ENCODE measurements at places on chromosomes 13 and 19.

DNA sequence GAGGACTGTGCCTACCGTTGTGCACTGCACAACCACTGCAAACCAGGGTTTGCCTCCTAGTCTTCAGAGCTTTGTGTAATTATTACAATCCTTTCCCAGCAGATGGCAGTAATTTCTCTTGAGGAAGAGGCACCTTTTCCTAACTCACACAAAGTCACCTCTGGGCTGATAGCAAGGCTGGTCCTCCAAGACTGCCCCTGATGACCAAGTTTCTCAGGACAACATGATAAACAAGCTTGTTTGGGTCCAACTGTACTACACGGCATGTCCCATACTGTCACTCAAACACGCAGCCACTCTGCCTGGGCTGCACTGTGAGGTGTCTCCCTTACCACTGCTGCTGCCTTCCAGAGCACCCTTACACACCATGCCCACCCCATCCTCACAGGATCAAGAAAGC, 39.3 kb downstream of the RFXAP start:
- peak; percentile 74 for DNase-seq

DNA sequence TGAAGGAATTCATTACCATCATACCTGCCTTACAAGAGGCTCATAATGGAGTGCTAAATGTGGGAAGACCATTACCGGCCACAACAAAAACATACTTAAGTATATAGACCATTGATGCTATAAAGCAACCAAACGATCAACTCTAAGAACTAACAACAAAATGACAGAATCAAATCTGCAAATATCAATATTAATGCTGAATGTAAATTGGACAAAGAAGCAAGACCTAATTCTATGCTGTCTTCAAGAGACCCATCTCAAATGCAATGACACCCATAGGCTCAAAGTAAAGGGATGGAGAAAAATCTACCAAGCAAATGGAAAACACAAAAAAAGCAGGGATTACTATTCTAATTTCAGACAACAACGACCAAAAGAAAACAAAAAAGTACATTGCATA, 52.3 kb upstream of the GPC6 start:
- no peak for DNase-seq

DNA sequence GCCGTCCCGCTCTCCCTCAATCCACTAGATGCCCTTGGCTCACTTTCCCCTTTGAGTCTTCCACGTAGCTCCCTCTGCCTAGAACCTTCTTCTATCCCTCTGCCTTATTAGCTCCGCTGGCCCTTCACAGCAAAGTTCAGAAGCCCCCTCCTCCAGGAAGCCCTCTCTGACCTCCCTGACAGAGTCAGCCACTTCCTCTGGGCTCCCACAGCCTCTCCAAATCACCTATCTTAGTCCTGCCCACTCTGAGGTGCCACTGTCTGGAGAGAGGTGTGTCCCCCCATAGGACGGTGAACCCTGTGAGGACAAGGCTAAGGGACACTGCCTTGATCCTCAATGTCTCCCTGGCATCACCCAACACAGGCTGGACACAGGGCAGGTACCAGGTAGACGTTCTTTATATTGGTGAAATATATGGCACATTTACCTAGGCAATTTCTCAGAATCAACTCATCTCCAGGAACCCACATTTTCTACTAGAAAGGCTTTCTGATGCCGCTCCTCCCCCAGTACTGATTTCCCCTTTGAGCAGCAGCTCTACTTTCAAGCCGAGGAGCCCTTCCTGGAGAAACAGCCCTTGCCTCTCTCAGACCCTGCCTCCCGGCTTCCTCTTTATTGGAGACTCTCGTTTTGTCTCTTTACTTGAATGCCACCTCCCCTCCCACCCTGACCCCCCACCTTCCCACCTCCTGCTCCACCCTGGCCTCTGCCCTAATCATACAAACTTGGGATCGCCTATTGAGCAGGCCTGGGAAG, 3.4 kb upstream of the TGFB1 start:
- DNase-seq, result no peak

DNA sequence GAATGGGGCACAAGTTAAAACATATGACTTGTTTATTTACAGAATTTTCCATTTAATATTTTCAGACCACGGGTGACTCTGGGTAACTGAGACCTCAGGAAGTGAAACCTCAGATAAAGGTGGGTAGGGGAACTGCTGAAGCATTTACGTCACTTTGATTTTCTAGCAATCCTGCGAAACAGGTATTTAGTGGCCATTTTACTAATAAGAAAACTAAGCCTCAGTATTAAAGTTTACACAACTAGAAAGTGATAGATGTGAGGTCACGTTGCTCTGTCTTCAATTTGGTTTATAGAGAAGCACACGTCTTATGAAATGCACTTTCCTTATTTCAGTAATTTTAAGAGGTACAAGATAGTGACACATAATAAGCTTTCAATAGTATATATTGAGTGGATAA, 402.8 kb downstream of the FGF9 start:
- DNase-seq, result no peak

DNA sequence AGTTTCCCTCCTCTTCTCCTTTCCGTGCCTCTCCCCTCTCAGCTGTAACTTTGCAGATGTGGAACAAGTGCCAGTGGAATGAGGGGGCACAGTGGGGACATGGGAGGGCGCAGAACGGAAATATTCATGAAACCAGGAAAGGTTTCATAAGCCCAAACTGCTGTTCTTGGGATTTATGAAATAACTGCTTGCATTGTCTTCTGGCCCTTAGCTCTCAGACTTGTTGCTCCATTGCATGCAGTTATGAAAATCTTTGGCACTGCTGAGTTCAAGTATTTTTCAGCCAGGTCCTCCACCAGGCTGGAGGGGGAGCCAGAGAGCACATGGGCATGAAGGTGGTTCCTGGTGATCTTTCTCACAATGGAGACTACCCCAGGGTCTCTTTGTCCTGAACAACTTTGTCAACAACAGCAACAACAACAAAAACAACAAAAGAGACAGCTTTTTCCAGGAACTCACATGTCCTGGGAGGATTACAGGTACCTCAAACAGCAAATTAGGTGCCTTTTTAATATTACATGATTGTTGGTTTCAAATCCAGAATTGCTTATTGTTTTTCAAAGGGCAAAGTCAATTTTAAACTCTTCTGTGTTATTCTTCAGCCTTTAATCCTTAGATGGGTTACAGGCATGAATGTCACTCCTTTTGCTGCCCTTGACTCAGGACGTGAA, 1.5 kb downstream of the RGCC start:
- DNase-seq, result peak; percentile 81

GRCh38 chr19:604355-604754, 14.7 kb downstream of the HCN2 start:
- no peak for DNase-seq
